ENCODE measurements at places on chromosomes 11 and 22.

- DNase-seq, result no peak
Measured at GRCh38 chr11:1126935-1127663, 30.7 kb upstream of the MUC5AC start.

- no peak for DNase-seq
Measured at GRCh38 chr11:134252346-134253187, 585 bp downstream of the THYN1 start.

- no peak for DNase-seq
Measured at GRCh38 chr11:111688013-111688412, 78.2 kb downstream of the PPP2R1B start.

- DNase-seq, result no peak
Measured at GRCh38 chr22:30249049-30250038, 2.8 kb upstream of the LIF start.

DNA sequence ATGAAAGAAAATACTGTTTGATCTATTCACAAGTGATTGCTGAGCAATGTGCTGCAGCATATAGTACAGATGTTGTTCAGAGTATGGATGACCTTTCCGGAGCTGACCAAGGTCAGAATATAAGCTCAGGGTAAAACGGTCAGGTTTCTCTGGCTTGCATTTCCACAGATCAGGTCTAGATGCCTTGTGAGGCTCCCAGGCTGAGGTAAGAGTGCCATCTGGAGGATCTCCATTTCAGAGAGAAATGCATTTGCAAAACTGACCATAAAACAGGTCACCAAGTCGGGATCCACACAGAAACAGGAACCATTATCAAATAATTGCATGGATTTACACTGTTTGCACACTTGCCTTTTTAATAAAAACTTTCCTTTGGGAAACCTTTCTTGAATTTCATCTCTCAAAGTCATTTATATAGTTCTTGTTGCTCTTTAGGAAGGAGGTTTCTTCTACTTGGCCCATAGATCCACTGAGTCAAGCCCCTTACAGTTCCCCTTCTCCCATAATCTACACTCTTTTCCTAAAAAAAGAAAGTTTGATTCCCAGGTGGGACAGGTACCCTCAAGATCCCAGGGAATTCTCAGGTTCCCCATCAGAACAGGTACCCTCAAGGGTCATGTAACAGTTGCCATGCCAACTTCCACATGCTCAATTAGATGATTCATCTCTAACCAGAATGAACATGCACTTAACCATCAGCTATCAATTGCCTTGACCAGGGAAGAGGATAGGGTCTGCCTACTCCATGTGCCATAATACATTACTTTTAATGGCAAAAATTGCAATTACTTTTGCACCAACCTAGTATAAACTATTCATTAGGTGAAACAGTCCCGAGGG lies 25.0 kb upstream of the TMPRSS5 start:
- peak; percentile 87 for DNase-seq

GRCh38 chr11:125662689-125663088 lies 18.0 kb downstream of the ACRV1 start:
- no peak for DNase-seq

- DNase-seq, result peak; percentile 84
Measured at GRCh38 chr11:116073854-116074837, 569.9 kb upstream of the CADM1 start.

DNA sequence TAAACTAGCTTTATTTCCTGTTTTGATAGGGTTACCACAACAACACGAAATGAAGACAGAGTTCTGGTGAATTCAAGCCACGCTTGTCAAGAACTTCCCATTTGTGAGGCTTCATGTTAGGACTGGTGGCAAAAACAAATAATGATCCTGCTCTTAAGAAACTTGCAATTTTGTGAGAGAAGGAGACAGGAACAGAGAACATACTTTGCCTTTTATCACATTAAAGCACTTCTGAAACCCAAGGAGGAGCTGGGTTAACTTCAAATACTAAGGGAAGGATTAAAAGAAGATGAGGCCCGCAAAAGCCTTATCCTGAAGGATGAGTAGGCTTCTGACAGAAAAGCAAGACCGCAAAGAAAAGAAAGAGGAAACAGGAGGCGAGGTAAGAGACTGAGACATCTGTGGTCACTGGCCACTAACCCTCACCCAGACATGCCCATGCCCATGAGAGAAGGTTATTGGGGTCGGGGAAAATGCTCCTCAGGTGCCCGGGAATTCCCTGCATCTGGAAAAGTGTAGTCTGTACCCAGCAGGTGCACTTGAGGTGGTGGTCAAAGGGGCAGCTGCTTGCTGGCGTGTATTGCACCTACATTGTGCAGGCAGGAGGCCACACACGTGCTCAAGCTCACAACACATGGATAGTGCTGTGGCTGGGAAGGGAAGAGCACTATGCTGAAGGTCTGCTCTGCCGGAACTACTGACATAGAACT lies 50.5 kb downstream of the MAPK1 start:
- DNase-seq, result peak; percentile 60

DNA sequence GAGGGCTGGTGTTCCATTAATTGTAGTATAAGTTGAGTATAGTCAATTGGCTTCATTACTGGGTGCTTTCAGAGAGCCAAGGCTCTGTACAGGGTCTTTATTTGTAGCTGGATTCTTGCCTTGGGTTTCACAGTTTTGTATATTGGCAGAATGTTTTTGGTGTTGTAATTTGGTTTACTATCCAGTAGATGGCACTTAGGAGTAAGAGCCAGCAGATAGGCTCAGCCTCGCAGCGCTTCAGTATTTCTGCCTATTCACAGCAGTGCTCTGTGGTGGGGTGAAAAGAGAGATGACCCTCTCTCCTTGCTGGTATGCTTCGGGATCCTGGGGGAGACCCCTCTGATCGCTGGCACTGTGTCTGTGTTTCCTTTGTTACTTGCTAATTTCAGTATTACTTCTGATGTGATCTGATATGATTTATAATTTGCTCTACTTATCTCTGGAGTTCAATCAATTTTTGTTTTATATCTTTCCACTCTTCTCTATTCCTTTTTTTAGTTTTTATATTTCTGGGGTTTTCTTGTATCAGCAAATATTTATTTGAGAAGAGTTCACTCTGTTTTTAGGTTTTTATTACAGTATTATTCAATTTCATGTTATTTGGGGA lies 52.2 kb downstream of the ANO5 start:
- peak; percentile 50 for DNase-seq

DNA sequence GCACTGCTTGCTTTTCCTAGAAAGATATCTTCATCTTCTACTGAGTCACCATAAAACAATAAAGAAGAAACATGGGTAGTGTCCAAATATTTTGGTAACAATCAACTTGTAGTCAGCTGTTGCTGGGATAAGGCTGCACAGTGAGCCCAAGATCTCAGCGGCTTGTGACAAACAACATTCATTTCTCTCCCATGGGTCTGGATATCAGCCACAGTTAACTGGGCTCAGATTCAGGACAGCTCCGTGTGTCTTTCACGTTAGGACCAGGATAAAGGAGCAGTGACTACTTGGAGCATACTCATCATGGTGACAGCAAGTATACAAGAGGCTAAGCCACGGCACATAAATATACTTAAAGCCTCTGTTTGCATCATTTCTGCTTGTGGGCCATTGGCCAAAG lies 27.9 kb upstream of the GRK3 start:
- peak; percentile 43 for DNase-seq

DNA sequence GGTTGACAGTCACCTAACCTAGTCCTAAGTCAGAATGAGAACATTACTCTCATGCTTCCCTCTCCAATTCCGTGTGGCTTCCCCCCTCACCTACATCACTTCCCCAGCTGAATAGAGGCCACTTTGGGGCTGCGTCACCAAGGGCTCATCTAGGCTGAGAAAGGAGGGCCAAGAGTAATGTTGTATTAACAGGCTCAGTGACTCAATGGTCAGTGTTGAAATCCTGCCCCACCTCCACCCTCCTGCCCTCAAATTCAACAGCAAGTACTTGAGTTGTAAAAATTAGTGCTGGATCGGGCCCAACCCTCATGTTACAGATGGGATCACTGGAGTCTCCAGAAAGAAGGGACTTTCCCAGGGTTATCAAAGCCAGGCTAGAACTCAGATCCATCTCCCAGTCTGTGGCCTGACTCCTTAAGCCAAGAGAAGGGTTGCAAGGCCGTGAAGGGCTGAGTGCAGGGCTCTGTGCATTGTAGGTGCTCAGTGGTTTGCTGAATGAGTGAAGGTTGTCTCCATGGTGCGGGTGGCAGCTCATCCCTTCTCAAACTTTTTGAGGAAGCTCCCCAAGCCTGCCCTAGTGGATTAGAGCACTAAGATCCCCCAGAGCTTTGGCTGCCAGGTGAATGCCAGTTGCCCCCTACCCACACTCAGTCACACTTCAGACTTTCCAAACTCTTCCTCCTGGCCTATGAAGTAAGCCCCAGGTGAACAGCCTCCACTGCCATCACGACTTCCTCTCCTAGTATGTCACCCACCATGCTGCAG lies 3.2 kb downstream of the DGAT2 start:
- no peak for DNase-seq

- no peak for DNase-seq
Measured at GRCh38 chr11:113193946-113194345, 120.4 kb upstream of the TTC12 start.

GRCh38 chr22:24175160-24175808 lies 6.0 kb upstream of the SUSD2 start:
- DNase-seq, result peak; percentile 75

- DNase-seq, result no peak
Measured at GRCh38 chr22:49737101-49737551, 90.5 kb downstream of the BRD1 start.

DNA sequence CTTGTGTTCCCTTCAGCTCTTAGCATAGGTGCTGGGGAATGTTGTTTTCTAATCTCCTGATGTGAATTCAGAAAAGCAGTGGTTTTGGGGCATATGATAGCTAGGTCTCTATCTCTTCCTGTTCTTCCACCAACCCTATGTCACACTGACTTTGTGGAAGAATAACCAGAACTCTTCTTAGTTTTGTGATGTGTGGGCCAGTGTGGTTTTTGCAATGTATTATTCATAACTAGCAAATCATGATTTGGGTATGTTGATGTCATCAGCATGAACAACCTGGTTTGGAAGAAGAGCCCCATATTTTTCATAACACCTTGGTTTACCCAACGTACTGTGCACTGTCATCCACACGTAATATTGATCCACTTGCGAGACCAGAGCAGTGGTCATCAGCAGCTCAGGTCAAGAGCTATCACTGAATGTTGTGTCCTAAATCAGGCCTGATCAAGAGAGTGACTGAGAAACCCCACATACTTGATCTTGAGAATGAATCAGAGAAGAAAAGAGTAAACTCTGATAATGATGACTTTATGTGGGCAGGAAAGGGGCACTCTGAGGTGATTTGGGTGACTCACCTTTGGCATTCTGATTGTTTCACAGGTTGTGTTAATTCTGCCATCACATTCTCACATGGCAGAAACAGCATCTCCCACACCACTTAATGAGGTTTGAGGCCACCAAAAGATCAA lies 19.4 kb upstream of the MS4A6E start:
- DNase-seq, result no peak

DNA sequence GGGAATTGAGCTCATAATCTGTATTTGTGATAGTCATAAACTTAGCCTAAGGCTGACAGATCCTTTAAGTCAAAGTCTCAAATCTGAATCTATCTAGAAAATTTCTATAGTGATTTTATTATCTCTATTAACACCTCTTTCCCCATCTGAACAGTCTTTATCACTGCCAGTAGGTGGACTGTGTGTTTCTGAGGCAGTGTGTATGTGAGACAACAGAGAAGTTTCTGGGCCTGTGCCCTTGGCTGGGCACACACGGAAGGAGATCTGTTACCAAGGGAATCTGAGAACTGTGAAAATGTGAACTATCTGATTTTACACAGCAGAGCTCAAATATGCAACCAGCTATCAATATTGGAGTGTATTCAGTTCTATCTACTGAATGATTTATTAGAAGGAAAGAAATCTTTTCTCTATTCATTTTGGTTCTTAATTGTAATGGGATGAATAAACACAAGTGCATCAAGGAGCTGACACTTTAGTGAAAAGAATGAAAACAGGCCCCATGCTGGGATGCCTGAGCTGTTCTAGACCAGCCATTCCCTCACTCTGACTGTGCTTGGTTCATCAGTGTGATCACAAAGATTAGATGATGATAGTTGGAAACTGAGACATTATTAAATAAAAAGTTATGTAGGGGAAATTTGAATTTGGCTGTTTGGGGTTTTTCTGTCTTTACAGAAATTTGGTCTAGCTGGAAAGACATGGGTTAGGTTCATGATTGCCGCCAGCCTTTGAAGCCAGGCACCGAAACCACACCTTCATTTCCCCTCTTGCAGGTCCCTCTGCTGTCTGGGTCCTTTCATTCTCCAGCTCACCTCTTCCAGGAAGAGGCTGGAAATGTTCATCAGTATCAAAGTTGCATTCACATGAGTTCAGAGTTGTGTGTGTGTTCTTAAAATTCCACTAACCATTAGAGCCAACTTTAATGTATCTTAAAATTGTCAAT lies 68.1 kb downstream of the LIF start:
- DNase-seq, result peak; percentile 52

DNA sequence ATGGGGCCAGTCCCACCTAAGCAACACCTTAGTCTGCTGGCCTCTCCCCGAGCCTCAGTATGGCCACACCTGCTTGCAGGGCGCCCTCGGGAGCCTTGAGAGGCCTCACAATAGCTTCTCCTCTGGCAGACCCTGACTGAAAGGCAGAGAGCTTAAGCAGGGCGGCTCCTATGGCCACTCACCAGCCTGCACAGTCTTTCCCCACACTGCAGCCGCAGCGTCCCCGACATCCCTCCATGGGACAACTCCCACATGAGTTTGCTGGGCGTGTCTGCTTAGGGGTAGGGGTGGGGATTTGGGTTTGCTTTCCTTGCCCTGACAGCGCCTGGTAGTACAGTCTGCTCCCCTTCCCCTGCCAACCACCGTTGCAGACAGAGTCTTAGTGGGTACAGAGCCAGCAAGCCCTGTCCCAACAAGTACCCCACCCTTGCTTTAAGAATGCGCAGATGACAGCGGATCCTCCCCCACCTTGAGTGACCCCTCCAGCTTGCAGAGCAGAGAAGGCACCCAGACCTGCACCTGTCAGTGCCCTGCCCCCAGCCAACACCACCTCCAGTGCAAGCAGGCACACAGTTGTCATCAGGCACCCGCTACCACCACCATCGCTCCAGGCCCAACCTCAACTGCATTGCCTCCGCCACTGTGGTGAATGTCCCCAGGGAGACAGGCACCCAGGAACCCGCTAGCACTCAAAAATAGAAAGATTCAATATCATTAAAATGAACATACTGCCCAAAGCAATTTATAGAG lies 413.8 kb upstream of the ARHGAP42 start:
- no peak for DNase-seq

- no peak for DNase-seq
Measured at GRCh38 chr11:120871194-120871593, 152.7 kb upstream of the TBCEL start.

All from Ammon's horn (tissue), 1 donor.